NCI-H1417 treated with DMSO at 0.1 percent for 48 hours (cell line): ENCODE measurements at places on chromosomes 7 and 10.

- DNase-seq = no peak
Measured at GRCh38 chr10:51422311-51423120, 276.9 kb downstream of the CSTF2T start.

- DNase-seq = no peak
Measured at GRCh38 chr7:495326-495725, 24.3 kb downstream of the PDGFA start.

GRCh38 chr7:158042156-158042880 is 545.3 kb downstream of the PTPRN2 start:
- DNase-seq = no peak

- peak; percentile 37 for DNase-seq
Measured at GRCh38 chr10:103507235-103508191, 14.0 kb downstream of the NEURL1 start.

GRCh38 chr7:142459551-142459963 is 201.7 kb upstream of the PRSS58 start:
- DNase-seq = no peak

DNA sequence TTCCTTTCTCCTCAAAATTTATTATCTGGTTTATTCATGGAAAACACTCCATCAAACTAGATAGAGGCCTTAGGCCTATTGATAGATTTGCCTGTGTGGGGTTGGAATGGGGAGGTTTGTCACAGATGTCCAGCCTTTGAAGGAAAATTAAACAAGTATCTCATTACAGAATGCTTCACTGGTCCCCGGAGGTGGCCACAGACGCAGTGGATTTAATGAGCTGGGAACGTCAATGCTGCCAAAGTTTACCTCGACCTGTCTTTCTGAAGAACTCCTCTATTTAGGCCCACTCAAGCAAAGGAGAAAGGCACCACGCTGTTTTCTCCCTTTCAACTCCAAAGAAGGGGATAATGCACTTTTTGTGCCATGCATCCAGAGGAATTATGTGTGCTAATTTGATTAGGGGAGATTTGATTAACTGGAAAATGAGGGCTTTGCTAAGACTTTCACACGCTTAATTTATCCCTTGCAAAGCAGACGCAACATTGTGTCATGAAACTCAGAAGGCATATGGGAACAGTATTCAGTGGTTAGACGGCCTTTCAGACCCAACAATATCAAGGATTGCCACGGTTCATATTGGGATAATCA is 558.8 kb upstream of the GALNT17 start:
- no peak for DNase-seq

- no peak for DNase-seq
Measured at GRCh38 chr7:155587486-155587885, 41.1 kb upstream of the CNPY1 start.

- no peak for DNase-seq
Measured at GRCh38 chr10:48231178-48231577, 43.3 kb downstream of the FRMPD2 start.

DNA sequence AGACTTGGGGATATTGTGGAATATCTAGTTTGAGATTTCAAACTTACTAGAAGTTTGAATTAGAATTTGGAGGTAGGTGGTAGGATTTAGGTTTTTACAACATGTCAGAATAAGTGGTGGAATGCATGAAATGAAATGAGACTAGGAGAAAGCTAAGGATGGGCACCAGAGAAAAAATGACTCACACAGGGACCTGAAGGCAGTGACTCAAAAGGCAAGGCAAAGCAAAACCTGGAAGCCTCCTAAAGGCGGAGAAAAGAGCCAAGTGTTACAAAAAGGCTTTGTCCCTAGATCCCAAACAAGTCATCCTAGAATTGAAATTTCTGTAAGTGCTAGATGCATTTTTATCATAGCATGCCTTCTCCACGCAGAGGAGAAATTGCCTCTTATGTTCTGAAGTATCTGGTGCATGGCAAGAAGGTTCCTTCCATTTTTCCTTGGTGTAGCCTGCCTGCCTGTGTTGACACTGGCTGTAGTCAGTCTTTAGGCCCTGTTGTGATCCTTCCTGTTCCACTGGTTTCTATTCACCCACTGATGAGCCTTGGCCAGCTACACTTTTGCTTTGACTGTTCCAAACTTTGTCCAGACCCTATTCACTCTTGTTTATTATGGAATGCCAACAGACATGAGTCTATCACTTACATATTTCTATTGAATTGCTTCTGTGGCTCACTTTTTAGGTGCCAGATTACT is 109.3 kb downstream of the ETV1 start:
- DNase-seq = no peak

GRCh38 chr7:19991936-19992335 is 218.5 kb upstream of the TMEM196 start:
- no peak for DNase-seq

DNA sequence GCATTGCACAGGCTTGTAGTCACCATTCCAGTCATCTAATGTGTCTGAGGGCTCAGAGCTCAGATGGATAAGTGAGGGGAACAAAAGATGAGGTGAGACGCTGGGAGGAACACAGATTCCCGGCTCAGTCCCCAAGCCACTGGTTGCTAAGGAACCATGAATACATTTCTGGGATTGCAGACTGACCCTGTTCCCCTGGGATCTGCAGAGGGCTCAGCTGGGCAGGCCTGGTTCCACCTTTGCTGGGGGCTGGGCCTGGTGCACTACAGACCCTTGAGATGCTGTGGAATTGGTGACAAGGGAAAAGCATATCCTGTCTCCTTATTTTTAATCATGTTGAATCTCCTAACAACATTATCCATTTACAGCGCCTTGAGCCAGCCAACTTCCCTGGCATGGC is 19.2 kb downstream of the ELFN1 start:
- no peak for DNase-seq

DNA sequence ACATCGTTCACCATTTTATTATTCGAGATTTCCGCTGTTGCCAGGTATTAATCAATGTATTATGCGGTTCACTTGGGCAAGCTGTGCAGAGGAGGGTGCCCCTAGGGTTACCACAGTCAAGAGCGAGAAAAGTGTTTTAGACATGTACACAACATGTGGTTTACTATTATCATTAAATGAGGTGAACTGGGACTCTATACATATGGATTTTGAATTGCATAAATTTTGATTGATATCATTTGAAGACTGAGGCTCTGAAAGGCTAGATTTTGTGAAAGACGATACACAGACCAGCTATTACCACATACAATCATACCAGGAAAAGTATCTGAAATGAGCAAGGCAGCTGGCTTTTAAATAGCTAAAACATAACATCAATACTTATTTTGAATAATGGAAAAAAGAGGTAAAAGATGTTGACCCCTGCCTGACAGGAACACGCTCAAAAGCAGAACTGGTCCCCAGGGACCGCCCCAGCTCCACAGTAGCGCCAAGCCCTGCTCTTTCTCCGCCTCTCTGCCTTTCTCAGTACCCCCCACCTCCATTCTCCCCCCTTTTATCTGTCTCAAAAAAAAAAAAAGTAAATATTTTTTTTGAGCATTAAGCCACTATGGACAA is 413.4 kb upstream of the MKI67 start:
- DNase-seq = no peak

DNA sequence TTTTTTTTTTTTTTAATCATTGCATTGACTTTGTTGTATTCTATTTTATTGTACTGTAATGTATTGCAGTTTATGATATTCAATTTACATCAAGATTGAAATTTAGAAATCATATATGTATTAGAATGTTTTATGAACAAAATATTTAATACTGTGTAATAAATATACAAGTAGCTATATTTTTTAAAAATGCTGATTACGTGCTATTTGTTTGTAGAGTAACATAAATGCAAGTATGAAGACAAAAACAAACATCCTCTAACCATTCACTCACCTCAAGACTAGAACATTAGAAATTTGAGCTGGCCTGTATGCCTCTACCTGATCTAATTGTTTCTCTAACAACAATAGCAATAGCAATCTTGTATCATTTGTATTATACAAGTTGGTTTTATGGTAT is 290.3 kb downstream of the GATA3 start:
- no peak for DNase-seq

- DNase-seq = no peak
Measured at GRCh38 chr10:6121146-6121545, 32.3 kb downstream of the RBM17 start.

- no peak for DNase-seq
Measured at GRCh38 chr10:132468216-132468615, 69.4 kb upstream of the INPP5A start.

- DNase-seq = no peak
Measured at GRCh38 chr10:31171402-31172083, 139.9 kb upstream of the ZNF438 start.

- no peak for DNase-seq
Measured at GRCh38 chr10:91800182-91800581, 2.0 kb downstream of the TNKS2 start.

- no peak for DNase-seq
Measured at GRCh38 chr7:141349338-141349737, 201.9 kb upstream of the AGK start.

GRCh38 chr7:77222819-77223218 is 23.2 kb upstream of the FGL2 start:
- DNase-seq = no peak
